ENCODE measurements at places on chromosomes 3 and 15.

- no peak for DNase-seq
- H3K36me3 ChIP-seq, result no peaks in the 10 kb centered on the region
- H3K4me3 ChIP-seq, result peak overlapping the region; percentile 71
- H3K4me1 ChIP-seq, result peaks cover 11% of the 10 kb centered on the region
- H3K27me3 ChIP-seq, result peaks cover 11% of the 10 kb centered on the region
- peak overlapping the region; percentile 57 for H3K27ac ChIP-seq
These were observed 524 bp downstream of the IGF1R start for GRCh38 chr15:98648654-98649471.

DNA sequence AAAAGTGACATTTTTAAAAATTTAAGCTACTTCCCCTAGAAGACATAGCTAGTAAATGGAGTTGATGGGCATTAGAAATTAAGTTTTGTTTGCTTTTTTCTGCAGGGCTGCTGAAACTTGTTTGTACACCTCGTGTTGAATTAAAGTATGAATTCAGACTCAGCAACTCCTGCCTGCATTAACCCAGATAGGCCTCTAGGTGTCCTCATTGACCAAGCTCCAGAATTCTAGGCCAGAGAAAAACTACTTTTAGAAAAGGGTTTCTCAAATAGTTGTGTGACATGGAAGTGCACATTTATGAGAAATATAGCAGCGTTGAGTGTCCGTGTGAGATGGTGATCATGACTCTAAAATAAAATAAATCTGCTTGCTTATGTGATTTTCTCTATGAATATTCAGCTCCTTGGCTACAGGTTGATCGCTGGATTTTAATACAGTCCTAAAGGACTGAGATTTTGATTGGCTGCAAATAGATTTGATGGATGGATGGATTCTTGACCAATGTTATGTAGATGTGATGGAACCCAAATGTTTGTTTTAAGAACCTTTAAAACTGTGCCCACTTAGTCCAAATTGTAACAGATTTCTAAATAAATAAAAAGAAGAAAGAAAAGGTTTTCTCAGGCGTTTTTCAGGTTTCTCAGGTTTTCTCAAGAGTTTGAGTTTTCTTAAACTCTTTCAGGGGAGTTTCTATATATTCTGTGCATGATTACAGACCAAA is 39.4 kb upstream of the LMOD3 start:
- H3K4me3 ChIP-seq, result no peak overlapping the region
- DNase-seq, result peak; percentile 11
- no peak overlapping the region for H3K27ac ChIP-seq
- H3K27me3 ChIP-seq, result no peaks in the 10 kb centered on the region
- no peaks in the 10 kb centered on the region for H3K36me3 ChIP-seq

DNA sequence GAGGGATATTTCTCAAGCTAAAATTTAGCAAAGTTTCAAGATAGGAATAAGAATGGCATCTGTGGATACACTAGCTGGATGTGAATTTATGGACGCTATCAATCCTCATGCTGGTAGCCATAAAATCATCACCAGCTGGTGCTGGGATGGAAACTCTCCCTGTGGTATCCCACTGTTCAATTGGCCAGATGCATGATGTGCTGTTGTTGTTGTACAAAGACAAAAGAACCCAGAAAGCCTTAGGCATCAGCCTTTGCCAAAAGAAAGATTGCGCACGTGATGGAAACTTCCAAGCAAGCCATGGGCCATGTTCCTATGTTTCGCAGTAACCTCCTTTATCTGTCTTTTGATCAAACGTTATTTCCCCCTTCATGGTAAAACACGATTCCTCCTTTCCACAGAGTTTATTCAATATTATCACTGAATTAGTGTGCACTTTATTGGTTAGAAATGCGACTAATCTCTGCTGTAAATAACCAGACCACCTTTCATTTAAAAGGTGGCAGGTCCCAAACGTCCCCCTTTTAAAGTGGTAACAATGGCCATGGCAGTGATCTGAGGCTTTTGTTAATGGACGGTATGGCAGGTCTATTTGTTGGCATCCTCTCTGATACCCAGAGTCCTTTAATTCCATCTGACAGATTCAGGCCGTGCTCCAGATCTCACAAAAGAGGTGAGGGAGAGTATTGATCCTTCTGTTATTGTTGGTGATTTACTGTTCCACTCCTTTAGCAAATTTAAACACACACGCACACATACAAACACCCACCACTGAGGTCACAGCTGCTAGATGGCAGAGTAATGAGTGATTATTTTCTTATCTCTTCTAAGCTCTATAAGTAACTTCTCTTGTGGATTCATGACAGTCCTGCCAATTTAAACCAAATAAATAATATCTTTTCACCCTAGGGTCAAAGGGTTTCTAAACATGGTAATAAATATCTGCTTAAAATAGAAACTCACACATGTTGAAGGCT is 291.2 kb upstream of the KCNMB2 start:
- no peaks in the 10 kb centered on the region for H3K4me1 ChIP-seq
- no peak overlapping the region for H3K4me3 ChIP-seq
- H3K27me3 ChIP-seq, result no peaks in the 10 kb centered on the region
- H3K36me3 ChIP-seq, result no peaks in the 10 kb centered on the region

DNA sequence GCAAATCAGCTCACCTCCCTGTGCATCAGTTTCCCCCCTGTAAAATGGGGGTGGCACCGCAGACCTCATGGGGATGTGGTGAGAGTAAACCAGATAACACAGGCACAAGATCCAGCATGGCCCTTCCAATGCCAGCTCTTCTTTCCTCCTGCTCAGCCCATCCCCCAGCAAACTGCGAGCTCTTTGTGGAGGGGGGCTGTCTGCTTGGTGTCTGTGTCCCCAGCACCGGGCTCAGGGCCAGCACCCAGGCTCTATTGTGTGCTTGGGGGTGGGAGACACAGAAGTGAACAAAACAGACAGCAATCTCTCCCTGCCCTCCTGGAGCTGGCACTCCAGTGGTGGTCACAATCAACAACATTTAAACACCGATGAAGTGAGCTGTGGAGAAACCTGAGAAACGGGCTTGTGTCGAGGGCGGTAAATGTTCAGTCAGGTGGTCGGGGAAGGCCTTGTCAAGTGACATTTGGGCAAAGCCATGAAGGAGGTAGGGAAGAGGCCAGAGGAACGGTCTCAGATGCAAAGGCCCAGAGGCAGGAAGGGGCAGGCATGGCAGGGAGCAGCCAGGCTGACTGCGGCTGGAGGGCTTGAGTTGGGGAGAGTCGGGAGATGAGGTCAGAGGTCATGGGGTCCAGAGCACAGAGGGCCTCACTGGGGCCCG is 28.4 kb downstream of the GRIP2 start:
- no peak overlapping the region for H3K4me3 ChIP-seq
- no peak for DNase-seq
- H3K36me3 ChIP-seq, result no peaks in the 10 kb centered on the region
- H3K27ac ChIP-seq, result no peak overlapping the region

DNA sequence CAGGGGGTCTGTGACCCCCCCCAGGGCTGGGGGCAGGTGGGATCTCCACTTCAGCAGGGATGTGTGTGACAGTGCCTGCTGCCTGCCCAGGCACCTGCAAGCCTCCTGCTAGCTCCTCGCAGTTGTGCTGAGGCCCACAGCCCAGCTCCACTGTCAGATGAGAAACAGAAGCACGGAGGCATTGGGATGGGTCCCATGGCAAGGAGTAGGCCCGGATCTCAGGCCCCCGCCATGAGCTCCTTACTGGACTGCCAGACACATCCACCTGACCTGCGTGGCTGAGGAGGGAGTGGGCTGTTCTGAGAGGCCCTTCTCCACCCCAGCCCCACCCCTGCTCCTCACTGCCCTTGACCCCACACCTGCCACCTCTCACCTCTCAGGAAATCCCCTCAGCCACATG is 18.2 kb upstream of the SKOR1 start:
- no peak overlapping the region for H3K4me3 ChIP-seq
- no peak for DNase-seq
- H3K36me3 ChIP-seq, result peaks cover 5% of the 10 kb centered on the region
- no peaks in the 10 kb centered on the region for H3K27me3 ChIP-seq
